ENCODE measurements at places on chromosomes 4 and X. TPM values are rescaled to one million over a fixed set of nuclear protein-coding genes. Genes with fewer than 3 reads are reported as not detected.

Gene CXCL5
- total RNA-seq: not detected

Gene ANK2
- total RNA-seq: 2.9 TPM

Gene CDS1
- total RNA-seq: not detected

Gene BANK1
- total RNA-seq: not detected

Gene MAGEE1
- 1.8 TPM for total RNA-seq

DNA sequence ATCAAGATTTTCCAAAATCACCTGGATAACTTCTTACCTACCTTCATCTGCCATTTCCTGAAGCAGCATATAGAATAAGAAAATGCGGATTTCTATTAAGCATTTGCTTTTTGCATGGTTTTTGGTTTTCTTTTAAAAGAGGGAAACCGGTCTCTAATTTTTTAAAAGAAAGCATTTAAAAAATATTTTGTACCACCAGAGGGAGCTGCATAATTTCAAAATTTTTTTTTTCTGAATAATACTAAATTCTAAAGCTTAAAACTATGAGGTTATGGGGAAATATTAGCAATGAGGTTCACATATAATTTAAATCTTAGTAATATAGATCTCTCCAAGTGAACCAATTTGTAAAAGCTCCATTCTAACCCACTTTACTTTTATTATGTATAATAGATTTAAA lies 137.7 kb upstream of the TENT5D start:
- no peak for DNase-seq
- no peak overlapping the region for H3K4me3 ChIP-seq
- no peaks in the 10 kb centered on the region for H3K4me1 ChIP-seq
- no peaks in the 10 kb centered on the region for H3K36me3 ChIP-seq

DNA sequence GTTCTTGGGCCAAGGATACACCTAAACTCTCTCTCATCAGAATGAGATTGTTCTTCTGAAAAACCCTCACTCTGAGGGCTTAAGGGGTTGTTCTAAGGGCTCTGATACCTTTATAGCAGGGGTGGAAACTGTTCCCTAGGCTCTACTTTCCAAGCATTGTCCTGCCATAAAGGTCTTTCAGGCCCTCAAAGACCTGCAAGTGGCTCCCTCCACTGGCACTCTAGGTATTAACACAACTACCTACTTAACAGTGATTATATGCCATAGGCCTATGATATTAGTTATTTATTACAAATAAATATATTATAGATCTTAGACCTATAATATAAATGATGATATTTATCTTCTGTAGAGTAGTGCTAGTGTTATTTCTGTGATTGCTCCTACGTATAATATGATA lies 473.7 kb upstream of the RPS6KA3 start:
- no peaks in the 10 kb centered on the region for H3K4me1 ChIP-seq
- H3K27me3 ChIP-seq: no peaks in the 10 kb centered on the region
- no peak for DNase-seq
- H3K36me3 ChIP-seq: no peaks in the 10 kb centered on the region
- H3K27ac ChIP-seq: no peak overlapping the region
- no peak overlapping the region for H3K4me3 ChIP-seq

DNA sequence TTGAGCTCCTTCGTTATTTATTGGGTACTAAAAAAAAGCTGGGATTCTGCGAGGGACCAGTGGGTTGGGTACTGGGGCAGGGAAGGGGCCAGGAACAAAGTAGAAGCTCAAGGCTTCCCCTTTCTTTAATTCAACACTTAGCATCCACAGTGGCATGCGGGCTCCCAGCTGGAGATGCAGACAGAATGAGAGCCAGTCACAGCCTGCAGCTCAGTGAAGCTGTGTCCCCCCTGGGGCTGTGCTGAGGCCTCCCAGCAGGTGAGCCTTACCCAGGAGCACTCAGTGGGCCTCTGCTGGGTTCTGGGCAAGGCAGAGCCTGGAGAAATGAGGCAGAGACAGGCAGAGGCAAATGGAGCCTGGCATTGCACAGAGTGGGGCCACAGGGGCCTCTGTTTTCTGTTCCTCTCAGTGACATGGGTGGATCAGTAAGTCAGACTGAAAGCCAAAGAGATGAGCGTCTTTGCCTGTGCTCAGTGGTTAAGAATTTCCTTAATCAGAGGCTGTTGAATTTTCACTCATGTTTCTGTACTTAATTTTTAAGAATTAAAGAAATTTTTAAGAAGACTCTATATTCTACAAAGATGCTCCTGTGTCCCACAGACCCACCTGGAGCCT lies 181.4 kb upstream of the RBPJ start:
- peak overlapping the region; percentile 73 for H3K27ac ChIP-seq
- H3K4me1 ChIP-seq: peaks cover 56% of the 10 kb centered on the region
- no peaks in the 10 kb centered on the region for H3K27me3 ChIP-seq

- no peak for DNase-seq
- no peak overlapping the region for H3K27ac ChIP-seq
- H3K36me3 ChIP-seq: no peaks in the 10 kb centered on the region
Measured at GRCh38 chrX:108186811-108187210, 95.2 kb downstream of the ATG4A start.

DNA sequence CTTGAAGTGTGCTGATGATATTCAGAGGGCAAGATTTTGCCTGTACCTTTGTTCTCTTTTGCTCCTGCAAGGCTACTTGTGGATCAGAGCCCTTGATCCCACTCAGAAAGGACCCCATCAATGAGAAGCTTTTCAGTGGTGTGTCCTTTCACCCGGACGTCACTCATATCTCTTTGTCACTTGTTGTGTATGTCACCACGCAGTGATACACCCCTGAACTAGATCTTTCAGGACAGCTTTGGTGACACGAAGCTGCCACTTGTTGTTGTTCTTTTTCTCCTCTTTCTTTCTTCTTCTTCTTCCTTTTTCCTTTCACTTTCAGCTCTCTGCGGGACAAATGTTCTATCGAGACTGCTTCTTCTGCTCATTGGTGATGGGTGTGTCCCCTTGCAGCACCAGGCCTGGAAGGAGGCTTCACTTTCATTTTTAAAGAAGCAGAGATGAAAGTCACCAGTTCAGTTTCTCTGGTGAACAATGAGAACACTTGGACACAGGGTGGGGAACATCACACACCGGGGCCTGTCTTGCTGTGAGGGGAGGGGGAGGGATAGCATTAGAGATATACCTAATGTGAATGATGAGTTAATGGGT lies 83.6 kb downstream of the NBDY start:
- H3K4me3 ChIP-seq: peak overlapping the region; percentile 80
- H3K4me1 ChIP-seq: peaks cover 38% of the 10 kb centered on the region
- H3K27me3 ChIP-seq: no peaks in the 10 kb centered on the region
- peak overlapping the region; percentile 97 for H3K27ac ChIP-seq

DNA sequence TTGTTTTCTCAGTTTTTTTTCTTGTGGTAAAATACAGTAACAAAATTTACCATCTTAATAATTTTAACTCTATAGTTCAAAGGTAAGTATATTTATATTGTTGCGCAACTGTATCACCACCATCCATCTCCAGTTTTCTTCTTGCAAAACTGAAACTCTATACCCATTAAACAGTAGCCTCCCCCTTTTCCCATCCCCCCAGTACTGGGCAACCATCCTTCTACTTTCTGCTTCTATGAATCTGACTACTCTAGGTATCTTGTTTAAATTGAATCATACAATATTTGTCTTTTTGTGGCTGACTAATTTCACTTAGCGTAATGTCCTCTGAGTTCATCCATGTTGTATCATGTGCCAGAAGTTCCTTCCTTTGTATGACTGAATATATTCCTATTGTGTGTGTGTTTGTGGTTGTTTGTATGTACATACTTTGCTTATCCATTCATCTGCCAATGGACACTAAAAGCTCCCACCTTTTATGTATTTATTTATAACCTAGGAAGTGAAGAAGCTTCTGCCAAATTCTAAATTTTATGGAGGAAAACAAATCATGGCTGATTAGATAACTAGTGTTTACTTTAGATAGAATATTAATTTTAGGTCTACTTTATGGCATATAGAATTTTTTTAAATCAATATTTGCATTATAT lies 10.0 kb downstream of the ABHD18 start:
- no peaks in the 10 kb centered on the region for H3K27me3 ChIP-seq
- no peak overlapping the region for H3K4me3 ChIP-seq
- no peak overlapping the region for H3K27ac ChIP-seq
- H3K36me3 ChIP-seq: peaks cover 17% of the 10 kb centered on the region
- H3K4me1 ChIP-seq: peaks cover 11% of the 10 kb centered on the region

DNA sequence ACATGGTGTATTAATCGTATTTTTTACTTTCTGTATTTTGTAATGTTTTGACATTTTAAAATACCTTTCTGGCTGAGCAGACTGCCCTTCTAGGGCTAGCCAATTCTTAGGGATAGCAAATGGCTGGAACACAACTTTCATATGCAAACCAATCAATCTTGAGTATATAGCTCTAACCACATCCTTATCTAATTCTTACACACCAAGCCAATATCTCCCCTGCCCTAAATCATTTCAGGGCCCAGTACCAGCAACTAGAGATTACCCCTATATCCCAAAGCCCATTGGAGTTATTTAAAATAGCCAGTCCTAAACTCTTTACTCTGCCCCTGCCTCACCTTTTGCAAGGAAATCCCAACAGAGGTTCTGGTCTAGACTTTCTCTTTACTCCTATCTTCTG lies 58.3 kb downstream of the INTS12 start:
- no peak overlapping the region for H3K27ac ChIP-seq
- H3K4me1 ChIP-seq: no peaks in the 10 kb centered on the region
- H3K4me3 ChIP-seq: no peak overlapping the region
- H3K36me3 ChIP-seq: no peaks in the 10 kb centered on the region

GRCh38 chr4:40232610-40233009 lies 35.8 kb downstream of the RHOH start:
- H3K36me3 ChIP-seq: peaks cover 46% of the 10 kb centered on the region
- H3K4me1 ChIP-seq: peaks cover 83% of the 10 kb centered on the region
- no peak for DNase-seq
- peak overlapping the region; percentile 47 for H3K27ac ChIP-seq
- H3K27me3 ChIP-seq: no peaks in the 10 kb centered on the region

DNA sequence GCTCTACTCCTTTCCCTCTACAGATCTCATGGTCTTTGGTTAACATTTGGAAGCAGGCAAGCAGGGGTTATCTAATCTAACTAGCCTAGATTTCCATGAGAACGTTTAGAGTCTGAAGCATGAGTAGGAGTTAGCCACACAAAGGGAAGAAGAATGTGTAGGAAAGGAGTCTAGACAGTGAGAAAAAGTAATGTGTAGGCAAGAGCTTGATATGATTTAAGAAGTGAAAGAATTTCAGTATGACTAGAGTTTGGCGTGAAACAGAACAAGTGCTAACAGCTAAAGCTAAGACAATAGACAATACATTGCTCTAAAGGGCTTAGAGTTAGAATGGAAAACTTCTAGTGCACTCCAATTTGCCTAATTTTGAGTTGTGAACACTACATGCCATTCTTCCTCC lies 10.8 kb downstream of the CXCL8 start:
- H3K27me3 ChIP-seq: peaks cover 2% of the 10 kb centered on the region
- H3K27ac ChIP-seq: no peak overlapping the region
- DNase-seq: no peak
- H3K36me3 ChIP-seq: no peaks in the 10 kb centered on the region
- no peak overlapping the region for H3K4me3 ChIP-seq

- H3K4me1 ChIP-seq: no peaks in the 10 kb centered on the region
- H3K27me3 ChIP-seq: no peaks in the 10 kb centered on the region
- no peak for DNase-seq
- H3K4me3 ChIP-seq: no peak overlapping the region
- no peak overlapping the region for H3K27ac ChIP-seq
Measured at GRCh38 chrX:37302569-37302968, 46.6 kb upstream of the PRRG1 start.

GRCh38 chr4:38101563-38101962 lies 141.4 kb downstream of the PTTG2 start:
- no peak overlapping the region for H3K4me3 ChIP-seq
- no peaks in the 10 kb centered on the region for H3K27me3 ChIP-seq

DNA sequence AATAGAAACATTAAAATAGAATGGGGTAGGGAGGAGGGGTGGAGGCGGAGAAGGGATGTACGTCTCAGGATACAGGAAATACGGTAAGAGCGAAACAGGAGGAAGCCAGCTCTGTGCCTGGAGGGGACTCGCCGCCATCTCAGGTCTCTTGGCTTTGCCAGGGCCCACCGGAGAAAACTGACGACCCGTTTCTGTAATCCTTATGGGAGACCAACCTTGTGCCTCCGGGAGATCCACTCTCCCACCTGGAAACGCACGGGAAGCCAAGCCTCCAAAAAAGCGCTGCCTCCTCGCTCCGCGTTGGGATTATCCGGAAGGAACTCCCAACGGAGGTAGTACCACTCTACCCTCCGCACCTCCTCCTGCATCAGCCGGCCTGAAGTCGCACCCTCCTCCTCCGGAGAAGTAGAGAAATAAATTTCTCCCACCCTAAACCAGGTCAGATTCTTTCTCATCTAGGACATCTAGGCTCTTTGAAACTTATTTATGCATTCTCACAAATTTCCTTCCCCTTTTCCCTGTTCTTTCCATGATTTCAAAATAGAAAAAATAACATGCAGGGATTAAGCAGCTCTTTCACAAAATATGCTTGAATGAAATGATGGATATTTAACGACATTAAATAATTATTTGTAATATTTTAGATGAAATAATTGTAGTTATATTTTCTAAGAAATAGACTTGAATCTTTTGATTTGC lies at the start of gene NBDY:
TSS of gene NBDY (plus strand) at position 92 of the 699 bp plus-strand sequence. CDS start at position 203, 111 bp downstream.
- DNase-seq: peak; percentile 2
- peaks cover 21% of the 10 kb centered on the region for H3K4me1 ChIP-seq
- peak within 1 kb of the TSS; percentile 92 for H3K4me3 ChIP-seq

- H3K27me3 ChIP-seq: peaks cover 3% of the 10 kb centered on the region
- peak; percentile 0 for DNase-seq
- no peak overlapping the region for H3K4me3 ChIP-seq
- no peaks in the 10 kb centered on the region for H3K36me3 ChIP-seq
- no peaks in the 10 kb centered on the region for H3K4me1 ChIP-seq
- no peak overlapping the region for H3K27ac ChIP-seq
Measured at GRCh38 chrX:69387567-69388487, 116.3 kb upstream of the NALF2 start.
